Right hindlimb (tissue), 1 donor: ENCODE measurements at places on chromosomes 5 and 9.

DNA sequence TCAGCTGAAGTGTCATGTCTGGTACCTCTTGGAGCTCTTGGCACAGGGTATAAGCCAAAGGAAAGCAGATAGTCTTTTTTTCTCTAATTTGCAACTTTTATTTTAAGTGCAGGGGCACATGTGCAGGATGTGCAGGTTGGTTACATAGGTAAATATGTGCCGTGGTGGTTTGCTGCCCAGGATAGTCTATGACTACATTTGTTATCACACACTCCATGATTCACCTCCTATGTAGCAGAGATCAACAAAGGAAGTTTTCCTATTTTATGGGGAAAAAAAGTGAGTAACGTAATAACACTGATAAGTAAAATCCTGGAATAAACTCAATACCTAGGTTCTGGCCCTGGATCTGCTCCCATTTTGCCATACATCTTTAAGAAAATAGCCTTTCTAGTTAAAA lies 234.6 kb downstream of the CAAP1 start:
- DNase-seq, result no peak

- no peak for DNase-seq
These were observed 100.2 kb downstream of the RXRA start for GRCh38 chr9:134426436-134426835.

- no peak for DNase-seq
These were observed 167.3 kb downstream of the MUSK start for GRCh38 chr9:110835859-110836271.

DNA sequence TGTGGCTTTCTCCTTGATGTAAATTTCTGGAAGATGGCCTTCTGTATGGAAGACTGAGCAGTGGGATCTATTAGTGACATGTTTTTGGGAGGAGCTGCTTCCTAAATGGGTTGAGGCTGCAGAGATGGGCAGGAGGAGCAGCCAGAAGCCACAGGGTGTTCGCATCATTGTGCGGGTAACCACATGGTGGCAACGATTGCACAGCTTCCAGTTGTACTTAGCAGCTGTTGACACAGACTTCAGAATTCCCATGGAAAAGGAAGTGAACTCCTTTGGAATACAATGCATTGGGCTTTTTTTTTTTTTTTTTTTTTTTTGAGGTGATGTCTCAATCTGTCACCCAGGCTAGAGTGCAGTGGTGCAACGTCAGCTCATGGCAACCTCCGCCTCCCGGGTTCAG lies 297.3 kb downstream of the NR3C1 start:
- DNase-seq, result peak; percentile 74

GRCh38 chr5:35087991-35088390 lies 40.2 kb upstream of the AGXT2 start:
- no peak for DNase-seq

DNA sequence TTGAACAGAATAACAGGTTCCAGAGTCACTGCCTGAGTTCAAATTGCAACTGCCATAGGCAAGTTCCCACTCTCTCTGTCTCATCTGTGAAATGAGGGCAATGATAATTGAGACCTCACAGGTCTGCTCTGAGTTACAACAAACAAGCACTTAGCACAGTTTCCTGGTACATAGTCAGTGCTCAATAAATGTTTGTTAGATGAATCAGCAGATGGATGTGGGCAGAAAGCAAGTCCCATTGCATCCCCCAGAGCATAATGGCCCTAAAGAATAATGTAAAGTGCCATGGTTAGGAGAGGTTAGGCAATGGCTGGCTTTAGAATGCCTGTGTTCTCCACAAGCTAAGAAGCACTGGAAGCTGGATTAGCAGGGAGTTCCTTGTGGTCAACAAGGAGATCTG lies 136.5 kb upstream of the LARP1 start:
- DNase-seq, result no peak

GRCh38 chr5:140563596-140563995 lies 802 bp downstream of the APBB3 start:
- DNase-seq, result no peak

- no peak for DNase-seq
These were observed 57.7 kb upstream of the NXNL2 start for GRCh38 chr9:88477300-88477751.

DNA sequence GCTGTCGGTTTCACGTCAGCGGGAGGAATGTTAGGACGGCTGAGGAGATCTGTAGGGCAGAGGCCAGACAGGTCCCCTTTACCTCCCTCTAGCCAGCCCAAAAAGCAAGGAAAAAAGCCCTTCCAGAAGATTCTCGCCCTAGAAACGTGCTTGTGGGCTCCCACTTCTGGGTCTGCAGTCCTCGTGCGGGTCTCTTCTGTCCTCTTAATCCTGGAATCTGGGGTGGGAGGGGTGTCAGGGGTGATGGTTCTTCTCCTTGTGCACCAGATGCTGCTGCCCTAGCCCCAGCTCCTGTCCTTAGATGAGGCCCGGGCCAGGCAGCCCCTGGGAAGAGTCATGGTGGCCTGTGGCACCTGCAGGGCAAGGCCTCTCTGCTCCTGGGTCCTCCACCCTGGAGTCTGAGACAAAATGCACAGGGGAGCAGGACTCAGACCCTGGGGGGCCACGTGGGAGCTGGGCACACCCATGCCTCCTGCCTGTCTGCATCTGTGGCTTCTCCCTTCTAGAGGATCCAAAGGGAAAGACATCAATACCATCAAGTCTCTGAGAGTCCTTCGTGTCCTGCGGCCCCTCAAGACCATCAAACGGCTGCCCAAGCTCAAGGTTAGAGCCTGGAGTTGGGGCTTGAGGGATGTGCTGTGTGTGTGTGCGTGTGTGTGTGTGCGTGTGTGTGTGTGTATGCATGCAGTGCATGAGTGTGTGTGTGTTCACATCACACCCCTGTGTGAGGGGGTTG lies 174.2 kb downstream of the CACNA1B start:
- no peak for DNase-seq

- no peak for DNase-seq
These were observed 324.1 kb upstream of the KIF2A start for GRCh38 chr5:61981886-61982285.

- DNase-seq, result no peak
These were observed 1.6 kb downstream of the FNIP1 start for GRCh38 chr5:131795228-131795627.

- DNase-seq, result no peak
These were observed 43.2 kb upstream of the ANKH start for GRCh38 chr5:14914623-14915260.

DNA sequence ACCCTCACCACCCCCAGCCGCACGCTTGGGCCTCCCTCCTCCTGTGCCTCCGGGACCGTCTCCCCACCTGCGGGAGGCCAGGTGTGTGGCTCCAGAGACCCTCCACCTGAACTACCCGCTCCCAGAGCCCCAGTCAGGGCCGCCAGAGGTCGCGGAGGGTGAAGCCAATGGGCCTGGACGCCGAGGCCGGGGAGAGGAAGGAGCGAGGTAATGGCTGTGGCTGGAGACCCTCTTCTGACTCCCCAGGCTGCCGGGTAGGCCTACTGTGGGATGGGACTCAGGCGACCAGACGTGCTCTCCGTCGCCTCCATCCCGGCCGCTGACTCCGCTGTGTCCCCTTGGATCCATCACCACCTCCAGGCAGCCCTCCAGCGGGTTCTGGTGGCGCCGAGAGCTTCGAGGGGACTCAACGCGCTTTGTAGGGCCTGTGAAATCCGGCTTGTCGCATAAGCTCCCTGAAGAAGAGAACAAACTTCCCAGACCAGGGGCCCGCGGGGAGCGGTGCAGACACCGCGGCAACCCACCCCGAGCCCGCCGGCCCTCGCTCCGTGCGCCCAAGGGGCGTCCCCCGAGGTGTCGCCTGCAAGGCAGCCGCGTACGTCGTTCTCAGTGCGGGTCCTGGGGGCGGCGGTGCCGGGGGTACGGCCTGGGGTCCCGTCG lies 12.6 kb downstream of the IRX2 start:
- DNase-seq, result no peak

DNA sequence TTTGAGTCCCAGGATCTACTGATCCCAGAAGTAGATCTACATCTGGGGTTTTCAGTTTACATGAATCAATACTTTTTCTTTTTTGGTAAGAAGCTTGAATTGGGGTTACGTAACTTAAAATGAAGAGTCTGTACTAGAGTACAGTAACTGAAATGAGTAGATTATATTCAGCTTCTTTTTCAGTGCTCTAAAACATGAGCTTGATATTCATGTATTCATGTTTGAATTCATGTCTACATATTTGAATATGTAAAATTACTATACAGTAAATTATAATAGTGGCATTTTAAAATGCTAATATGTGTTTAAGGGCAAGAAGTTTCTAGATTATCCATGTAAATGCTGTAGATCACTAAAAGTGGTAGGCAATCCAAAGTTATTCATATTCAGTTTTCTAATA lies 14.8 kb downstream of the POU5F2 start:
- DNase-seq, result no peak

DNA sequence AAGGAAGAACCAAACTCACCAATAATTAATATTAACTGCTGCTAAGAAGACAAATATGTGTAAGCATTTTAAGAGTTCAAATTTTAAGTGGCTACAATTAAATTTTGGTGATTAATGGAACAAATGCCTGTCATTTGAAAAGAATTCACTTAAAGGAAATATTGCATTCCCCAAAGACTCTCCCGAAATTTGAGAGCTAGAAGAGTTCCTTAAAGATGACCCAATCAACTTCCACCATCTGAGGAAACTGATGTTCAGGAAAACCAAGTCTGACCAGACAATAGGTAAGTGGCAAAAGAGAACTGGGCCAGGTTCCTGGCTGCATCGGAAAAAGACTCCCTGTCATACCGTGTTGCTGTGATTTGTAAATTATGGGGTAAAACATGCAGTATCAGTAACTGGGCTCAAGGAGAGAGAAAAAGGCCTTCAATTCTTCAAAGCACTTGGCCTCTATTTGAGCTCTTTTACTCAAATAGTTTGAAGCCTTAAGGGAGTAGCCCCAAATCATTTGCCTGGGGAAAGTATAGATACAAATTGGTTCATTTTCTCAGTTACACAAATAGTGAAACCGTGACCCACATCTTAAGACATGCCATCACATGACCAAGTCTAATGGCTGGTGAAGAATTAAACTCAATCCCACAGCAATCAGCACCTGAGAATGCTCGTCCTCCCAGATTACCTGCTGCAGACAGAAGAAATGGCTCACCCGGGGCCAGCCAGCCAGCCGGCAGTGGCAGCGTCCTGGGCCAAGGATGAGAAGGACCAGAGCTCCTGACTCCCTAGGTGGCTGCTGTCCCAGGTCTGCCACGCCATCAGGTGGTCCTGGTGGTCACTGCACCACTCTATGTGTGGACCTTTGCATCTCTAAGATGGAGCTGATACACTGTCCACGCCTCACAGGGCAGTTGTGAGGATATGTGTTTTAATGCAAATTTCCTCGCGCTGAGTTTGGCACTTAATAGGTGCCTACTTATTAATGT lies 162.9 kb downstream of the TTLL11 start:
- DNase-seq, result no peak

DNA sequence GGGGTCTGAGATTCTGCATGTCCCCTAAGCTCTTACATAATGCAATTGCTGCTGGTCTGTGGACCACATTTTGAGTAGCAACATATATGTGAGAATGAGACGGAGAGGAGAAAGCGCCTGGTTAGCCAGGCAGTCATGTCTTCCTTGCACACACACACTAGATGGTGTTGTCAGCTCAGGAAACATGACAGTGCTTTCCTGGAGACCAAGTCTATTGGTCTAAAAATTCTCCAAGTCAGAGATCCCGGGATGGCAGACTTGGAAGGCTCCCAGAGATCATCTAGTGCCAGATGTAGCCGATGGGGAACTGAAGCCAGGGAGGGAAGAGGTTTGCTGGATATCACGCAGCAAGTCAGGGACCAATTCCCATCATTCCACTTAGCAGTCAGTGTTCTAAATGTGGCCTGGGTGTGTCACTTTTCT lies 53.4 kb downstream of the GALNT12 start:
- DNase-seq, result peak; percentile 89

- DNase-seq, result no peak
These were observed 26.3 kb upstream of the ISCA1 start for GRCh38 chr9:86308687-86309086.

DNA sequence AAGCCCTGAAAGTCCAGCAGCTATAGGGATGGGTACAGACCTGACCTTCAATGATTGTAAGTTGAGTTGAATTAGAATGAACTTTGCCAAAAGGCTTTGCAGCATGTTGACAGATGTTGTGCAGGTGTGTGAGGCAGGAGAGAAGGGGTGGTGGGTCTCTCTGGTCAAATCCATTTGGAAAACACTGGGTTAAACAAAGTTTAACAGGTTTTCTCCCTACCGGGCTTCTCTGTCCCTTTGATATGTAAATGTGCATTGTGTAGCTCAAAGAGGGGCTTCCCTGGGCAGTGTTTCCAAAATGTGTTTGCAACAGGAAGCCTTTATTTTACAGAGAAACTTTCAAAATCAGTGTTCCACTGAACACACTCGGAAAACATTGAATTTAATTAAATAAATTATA lies 72.1 kb upstream of the BRINP1 start:
- no peak for DNase-seq

- DNase-seq, result no peak
These were observed 71.7 kb downstream of the SUSD1 start for GRCh38 chr9:112103405-112103804.

DNA sequence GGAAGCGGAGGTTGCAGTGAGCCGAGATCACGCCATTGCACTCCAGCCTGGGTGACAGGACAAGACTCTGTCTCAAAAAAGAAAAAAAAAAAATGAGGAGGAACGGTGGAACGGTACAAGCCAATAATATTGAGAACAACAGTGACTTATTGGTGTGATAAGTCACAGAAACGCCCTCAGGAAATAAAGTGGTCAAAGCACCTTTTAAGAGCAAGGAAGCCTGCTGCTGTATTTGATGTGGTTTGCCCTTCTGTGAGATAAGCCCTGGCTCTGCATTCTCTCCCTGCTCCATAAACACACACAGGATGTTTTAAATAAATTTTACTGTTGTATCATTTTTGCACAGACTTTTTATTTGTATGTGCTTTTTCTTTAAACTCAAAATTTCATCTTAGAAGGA lies 269.9 kb upstream of the MSX2 start:
- DNase-seq, result no peak

GRCh38 chr5:115064380-115064779 lies 105.3 kb downstream of the TRIM36 start:
- DNase-seq, result peak; percentile 32

DNA sequence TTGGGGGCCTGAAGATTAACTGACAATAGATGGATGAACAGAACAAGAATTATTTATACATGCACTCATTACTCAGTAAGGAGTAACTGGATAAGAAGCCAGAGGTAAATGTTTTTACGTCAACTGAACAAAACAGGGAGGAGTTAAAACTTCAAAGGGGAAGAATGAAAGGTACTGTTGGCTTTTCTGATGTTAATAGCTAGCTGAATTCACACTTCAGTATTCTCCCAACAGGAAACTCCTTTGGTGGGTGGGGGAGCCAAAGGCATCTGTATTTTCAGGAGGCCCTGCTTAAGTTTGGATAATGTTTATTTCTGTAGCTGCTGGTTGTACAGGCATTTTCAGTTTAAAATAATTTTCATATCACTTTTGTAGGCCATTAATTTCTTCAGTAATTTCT lies 23.2 kb upstream of the RFK start:
- DNase-seq, result no peak

DNA sequence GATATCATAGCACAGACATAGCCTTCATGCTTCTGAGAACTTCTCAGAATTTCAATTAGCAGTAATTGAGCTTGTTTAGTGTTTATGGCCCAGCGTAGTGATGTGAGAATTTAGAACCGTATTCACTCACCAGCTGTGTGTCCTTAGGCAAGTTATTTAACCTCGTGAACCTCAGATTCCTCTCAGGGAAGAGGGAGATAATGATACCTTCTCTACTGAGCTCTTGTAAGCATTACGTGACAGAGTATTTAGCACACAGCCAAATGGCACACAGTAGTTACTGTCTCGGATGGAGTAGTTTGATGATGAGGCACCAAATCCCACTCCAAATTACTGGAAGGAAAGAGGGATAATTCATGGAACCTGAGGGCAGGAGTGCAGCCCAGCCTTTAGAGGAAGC lies 429.3 kb downstream of the CCDC171 start:
- no peak for DNase-seq

GRCh38 chr9:19009391-19009965 lies 23.5 kb downstream of the SAXO1 start:
- peak; percentile 58 for DNase-seq
